ENCODE measurements at places on chromosomes 12 and 14. TPM values are rescaled to one million over a fixed set of nuclear protein-coding genes. Genes with fewer than 3 reads are reported as not detected.

PLA2G1B gene
- not detected for total RNA-seq

ZNF385A gene
- total RNA-seq = 8.3 TPM

ZNF84 gene
- 24.4 TPM for total RNA-seq

THTPA gene
- 22.4 TPM for total RNA-seq

KRT78 gene
- total RNA-seq = not detected

EIF2S3B gene
- total RNA-seq = 9.3 TPM

AHSA1 gene
- total RNA-seq = 77.7 TPM

HOXC12 gene
- not detected for total RNA-seq

KRT80 gene
- total RNA-seq = 27.4 TPM

OAS3 gene
- 5.7 TPM for total RNA-seq

KRT2 gene
- total RNA-seq = not detected

COX8C gene
- total RNA-seq = not detected

SLCO1C1 gene
- not detected for total RNA-seq

LUM gene
- total RNA-seq = not detected

RFX4 gene
- not detected for total RNA-seq

ASB2 gene
- total RNA-seq = not detected

DENND5B gene
- total RNA-seq = 18.6 TPM

MIP gene
- not detected for total RNA-seq

KRT83 gene
- 14.5 TPM for total RNA-seq
